ENCODE measurements at places on chromosomes 1 and 21.
A peak's percentile ranks its signal among the peaks of the same experiment; 100 is the strongest.

DNA sequence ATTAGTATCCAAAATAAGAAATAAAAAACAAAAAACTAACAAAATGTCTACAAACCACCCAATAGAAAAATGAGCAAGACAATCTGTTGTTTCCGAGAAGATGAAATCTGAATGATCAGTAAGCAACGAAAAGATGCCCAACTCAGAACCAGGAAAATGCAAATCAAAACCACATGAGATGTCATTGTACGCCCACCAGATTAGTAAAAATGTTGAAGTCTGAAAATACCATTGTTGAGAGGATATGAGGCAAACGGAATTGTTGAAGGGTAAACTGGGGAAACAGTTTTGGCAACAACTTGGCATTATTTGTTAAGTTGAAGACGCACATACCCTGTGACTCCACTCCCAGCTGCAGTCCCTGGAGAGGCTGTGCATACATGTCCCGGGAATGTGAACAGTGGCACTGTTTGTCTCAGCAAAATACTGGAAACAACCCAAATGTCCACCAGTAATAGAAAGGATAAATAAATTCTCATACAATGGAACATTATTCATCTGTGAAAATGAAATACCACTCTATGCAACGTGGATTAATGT lies 10.6 kb downstream of the ZBTB17 start:
- peak; percentile 66 for DNase-seq

DNA sequence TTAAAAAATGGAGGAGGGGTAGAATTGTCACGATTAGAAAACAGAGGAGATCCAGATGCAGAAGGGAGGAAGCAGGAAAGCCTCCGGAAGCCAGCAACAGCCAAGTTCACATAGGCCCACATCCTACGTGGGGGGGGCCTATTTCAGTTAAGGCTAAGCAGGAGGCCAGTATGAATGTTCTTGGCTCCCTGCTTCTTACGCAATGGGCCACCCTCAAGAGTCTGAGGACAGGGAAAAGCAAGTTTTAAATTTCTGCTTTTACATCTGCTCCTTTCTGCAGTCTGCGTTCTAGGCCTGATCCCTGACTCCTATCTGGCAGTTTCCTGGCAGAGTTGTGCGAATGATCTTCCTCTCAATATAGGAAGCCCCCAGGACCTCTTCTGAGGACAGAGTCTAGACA lies 30.6 kb downstream of the RABIF start:
- no peak for DNase-seq

DNA sequence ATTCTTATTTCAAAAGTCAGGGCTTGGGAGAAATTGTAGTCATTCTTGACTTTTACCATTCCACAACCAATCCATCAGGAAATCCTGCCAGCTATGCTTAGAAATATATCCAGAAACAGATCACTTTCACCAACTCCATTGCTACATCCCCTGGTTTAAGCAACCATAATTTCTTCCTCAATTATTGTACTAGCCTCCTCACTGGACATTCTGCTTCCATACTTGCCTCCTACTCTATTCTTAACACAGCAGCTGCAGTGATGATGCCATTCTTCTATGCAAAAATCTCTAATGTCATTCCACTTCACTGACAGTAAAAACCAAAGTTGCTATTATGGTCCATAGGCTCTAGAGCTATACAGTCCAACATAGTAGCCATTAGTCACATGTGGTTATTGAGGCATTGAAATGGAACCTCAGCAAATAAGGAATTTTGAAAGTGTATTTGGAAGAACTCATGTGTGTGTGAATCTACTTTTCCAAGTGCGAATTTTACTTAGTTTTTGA lies 110.7 kb upstream of the KIAA0040 start:
- no peak for DNase-seq

DNA sequence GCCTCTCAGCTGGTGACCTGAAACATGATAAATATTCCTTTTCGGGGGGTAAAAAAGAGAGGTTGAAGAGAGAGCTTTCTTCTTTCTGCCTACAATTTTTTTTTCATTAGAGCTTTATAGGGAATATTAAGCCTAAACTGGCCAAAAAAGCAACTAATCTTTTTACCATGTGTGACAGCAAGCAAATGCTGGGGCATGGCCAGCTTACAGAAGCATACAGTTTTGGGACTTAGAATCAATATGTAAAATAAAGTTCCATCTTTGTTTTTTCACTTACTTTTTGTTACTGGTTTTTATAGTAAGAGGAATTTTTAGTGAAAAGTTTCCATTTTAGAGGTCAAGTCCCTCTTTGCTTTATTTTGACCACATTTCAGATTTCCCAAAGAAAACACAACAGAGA lies 301.2 kb upstream of the DEPDC1 start:
- DNase-seq = no peak

- no peak for DNase-seq
Observed at GRCh38 chr1:15424146-15424667, 14.0 kb upstream of the CTRC start.

- no peak for DNase-seq
Observed at GRCh38 chr1:47180603-47181094, 9.2 kb downstream of the PDZK1IP1 start.

DNA sequence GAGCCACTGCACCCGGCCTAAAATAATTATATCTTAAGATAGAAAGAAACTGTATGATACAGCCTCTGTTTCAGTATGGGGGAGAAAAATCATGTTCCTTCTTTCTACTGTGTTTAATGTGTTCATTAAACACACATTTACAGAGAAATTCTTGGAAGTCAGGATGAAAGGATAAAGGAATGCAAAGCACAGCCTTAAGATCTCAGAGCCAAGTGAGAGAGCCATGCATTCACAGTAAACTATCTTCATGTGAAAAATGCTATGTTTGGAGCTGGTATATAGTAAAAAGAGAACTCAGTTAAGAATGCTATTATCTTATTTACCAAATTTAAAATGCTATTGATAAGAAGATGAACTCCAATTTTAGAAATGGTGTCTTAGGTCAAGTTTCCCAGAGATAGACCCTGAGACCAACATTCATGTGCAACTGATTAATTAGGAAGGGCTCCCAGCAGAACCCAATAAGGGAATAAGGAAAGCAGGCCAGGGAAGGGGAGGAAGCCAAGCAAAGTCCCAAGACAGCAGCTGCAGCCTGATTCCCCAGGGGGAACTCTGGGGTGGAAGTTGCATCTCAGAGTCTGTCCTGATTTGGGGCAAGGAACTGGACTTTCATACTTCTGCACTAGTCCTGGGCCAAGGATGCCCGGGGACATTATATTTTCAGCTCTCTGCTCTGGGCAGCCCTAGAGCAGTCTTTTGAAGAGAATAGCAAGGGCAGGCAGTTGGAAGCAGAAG lies 130.0 kb upstream of the ZNF648 start:
- no peak for DNase-seq

DNA sequence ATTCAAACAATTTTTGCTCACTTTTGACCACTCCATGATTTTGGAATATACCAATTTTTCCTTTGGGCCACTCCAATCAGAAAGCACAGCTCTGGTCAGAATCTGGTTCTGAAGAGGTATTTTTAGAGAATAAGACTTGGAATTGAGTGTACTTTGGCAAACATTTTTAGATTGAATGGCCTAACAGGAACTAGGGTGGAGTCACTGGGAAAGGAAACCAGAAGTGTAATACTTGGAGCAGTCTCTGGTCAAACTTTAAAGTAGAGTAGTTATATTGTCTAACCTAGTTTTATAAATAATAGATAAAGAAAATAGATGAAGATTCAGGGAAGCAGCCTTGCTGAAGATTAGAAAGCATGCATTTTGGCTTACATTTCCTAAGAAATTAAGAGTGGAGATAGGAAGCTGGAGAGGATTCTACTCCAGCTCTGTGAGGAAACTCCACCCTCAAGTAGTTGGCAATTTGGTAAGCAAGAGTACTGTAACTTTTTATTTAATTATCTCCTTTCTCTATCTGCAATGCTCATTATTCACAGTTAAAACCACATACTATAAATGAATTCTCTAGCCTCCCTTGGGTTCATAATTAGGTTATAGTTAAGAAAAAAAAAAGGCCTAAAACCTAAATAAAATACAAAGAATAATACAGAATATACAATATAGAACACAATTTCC lies 15.8 kb downstream of the STIL start:
- DNase-seq = no peak

DNA sequence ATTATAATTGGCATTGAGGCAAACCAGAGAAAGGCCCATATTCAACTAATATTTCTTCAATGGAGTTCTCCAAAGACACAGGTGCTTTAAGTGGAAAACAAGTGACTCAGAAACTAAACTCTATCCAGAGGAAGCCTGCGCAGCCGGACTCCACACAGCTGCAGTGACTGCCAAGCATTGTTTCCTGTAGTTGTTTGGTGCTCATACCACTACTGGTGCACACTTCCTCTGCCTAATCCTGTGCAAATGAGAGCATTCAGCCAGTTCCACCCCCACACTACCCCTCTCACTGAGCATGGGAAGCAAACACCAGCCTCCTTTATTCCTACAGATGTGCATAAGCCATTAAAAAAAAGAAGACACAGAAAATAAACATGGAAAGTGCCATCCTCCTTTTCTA lies 102.9 kb downstream of the VAV3 start:
- DNase-seq = no peak

DNA sequence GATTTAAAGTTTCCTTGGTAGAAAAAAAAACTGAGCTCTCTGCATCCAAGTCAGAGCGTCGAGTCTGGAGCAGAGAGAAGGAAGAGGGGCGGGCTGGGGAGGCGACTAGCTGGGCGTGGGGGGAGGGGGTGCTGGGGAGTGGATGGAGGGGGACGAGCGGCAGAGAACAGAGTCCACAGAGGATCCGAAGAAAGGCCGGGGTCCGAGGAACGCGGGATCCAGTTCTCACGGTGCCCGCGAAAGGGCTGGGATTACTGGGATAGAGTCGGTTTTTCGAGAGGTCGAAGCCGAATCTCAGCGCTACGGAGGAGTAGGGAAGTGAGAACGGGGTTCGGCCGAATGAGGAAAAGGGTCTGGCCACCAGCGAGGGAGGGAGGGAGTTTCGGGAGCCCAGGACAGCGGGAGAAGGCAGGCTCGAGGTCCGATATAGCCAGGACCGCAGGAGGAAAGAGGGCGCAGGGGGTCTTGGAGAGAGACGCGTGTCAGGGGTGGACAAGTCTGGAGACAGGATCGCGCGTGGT lies 665 bp downstream of the DAB1 start:
- DNase-seq = no peak

DNA sequence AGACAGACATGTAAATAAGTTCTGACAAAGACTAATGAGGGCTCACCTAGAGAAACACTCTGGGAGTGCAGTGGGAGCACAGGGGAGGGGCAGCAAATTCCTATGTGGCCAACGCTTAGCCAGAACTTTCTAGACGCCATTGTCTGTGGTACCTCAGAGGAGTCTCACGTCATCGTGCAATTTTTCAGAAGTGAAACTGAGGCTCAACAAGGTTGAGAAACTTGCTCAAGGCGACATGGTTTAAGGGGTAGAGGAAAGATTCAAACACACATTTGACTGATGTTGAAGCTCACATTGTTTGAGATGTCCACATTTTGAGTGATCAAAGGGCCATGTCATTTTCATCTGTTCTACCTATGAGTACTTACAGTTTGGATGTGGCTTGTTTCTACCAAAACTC lies 152.6 kb upstream of the LMO4 start:
- DNase-seq = no peak

GRCh38 chr1:78254517-78254916 lies 208.8 kb downstream of the GIPC2 start:
- DNase-seq = no peak

- no peak for DNase-seq
Observed at GRCh38 chr1:150012611-150013010, 2.1 kb upstream of the OTUD7B start.

DNA sequence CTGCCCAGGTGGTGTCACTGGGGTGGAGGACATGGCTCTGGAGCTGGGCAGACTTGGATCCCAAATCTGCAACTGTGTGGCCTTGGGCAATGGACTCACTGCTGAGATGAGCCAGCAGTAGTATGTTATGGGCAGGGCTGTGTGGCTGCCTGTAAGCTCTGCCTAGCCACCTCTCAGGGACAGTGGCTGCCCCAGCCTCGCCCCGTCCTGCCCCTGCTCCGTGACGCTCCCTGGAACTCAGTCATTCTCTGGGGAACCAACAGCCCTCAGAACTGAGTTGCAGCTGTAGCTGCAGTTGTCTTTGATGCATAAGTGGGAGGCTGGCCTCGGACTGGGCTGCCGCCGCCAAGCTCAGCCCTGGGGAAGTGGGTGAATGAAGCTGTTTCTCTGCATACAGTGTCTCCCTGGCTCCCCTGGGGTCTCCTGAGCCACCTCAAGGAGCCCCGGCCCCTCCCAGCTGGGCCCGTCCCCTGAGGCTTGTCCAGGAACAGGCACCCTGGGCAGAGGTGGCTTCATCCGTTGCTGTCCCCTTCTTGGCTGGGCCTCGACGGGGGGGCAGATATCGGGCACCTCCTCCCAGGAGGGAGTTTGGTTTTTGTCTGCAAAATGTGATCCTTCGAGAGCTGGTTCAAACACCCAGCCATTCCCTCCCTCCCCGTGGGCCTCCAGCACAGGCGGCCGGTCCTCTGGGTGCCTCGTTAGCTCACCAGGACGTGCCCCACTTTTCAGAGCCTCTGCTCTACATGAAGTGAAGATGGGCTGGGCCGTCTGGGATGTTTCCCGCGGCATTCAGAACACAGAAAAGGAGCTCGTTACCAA lies 26.2 kb upstream of the PLCH2 start:
- no peak for DNase-seq

GRCh38 chr1:27430903-27431600 lies 38.6 kb downstream of the GPR3 start:
- peak; percentile 65 for DNase-seq

- DNase-seq = no peak
Observed at GRCh38 chr1:192839162-192840066, 30.6 kb downstream of the RGS2 start.

GRCh38 chr1:230333590-230334446 lies 92.3 kb downstream of the PGBD5 start:
- DNase-seq = no peak

- no peak for DNase-seq
Observed at GRCh38 chr1:175183586-175183985, 9.0 kb downstream of the KIAA0040 start.

DNA sequence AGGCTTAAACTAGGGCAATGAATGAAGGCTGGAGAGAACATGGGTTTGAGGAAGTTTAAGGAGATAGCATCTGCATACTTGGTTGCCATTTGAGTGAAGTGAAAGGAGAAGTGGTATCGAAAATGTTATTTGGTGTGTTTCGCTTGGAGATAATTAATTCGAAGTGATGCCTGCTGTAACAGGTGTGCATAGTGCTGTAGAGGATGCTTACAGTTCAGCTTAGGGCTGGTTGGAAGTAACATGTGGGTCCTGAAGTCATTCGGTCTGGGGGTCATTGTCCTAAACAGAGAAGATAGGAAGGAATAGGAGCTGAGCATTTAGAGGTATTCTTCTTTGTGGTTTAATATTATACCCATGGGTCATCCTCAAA lies 301 bp upstream of the NUDT17 start:
- DNase-seq = no peak
